ENCODE measurements at places on chromosomes 11 and 22.

- peak; percentile 62 for DNase-seq
Measured at GRCh38 chr11:100574894-100575769, 112.0 kb upstream of the ARHGAP42 start.

DNA sequence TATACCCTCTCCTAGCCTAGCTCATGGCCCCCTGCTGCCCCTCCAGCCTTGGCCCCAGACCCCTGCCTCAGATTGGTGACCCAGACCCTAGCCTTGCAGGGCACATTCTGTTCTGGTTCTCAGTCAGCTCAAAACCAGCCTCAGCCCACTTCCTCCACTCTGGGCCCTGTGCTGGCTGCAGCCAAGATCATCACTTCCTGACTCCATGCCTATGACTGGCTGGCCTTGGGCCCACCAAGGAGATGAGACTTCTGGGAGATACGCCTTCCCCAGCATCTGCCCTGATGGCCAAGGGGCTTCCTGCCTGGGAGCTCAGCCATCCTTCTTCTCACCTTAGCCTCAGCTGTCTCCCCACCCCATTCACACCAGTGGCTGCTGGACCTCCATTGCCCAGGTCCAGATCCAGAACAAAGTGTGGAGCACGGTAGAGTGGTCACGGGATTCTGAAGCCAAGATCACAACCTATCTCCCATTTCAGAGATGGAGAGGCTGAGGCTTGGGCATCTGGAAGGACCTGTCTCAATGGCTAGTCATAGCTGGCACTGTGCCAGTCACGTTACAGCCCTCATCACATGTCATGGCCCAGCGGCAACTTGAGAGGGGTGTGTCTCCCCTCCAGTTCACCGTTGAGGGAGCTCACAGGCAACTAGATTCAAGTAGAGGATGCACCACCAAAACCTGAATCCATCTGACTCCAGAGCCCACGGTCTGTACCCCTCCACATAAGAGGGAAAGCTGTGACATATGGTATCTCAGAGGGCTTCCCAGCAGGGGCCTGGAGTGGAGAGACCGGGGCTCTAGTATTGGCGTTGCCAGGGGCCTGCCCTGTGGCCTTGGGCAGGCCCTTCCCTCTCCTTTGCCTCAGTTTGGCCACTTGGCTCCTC is 43.0 kb upstream of the KLHL35 start:
- peak; percentile 24 for DNase-seq

- DNase-seq: no peak
Measured at GRCh38 chr11:35907648-35908431, 36.0 kb upstream of the LDLRAD3 start.

GRCh38 chr22:23497016-23497885 is 82.8 kb downstream of the IGLL1 start:
- DNase-seq: no peak

- DNase-seq: no peak
Measured at GRCh38 chr11:106017093-106017492, 4.9 kb downstream of the MSANTD4 start.

DNA sequence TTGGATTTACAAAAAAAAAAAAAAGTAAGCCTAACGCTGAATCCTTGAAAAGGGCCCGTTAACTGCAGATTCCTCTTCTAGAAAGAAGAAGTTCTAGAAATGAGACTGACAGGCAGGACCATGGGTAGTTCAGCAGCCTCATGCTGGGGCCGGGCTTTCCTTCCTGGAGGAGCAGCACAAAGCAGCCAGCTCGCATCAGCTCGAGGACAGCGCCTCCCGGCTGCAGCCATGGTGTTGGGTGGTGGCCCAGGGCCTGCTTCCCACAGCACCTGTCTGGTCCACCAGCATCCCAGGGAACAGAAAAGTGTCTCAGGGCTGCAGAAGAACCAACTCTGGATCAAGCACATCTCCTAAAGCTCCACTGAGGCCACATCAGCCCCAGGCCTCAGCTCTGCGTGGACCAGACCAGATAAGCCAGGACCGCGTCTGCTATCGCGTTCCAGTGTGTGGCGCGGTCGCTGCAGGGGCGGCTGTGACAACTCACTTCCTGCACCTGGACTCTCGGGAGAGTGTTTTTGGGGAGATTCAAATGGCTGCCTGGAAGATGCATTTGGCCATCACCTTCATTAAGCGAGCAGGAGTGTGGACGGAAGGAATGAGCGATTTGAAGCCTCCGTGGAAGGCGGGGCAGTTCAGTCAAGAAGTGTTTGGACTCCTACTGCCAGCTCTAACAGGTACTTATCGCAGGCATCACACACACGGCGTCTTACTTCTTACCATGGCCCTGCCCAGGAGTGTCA is 53.5 kb downstream of the MYH9 start:
- no peak for DNase-seq

DNA sequence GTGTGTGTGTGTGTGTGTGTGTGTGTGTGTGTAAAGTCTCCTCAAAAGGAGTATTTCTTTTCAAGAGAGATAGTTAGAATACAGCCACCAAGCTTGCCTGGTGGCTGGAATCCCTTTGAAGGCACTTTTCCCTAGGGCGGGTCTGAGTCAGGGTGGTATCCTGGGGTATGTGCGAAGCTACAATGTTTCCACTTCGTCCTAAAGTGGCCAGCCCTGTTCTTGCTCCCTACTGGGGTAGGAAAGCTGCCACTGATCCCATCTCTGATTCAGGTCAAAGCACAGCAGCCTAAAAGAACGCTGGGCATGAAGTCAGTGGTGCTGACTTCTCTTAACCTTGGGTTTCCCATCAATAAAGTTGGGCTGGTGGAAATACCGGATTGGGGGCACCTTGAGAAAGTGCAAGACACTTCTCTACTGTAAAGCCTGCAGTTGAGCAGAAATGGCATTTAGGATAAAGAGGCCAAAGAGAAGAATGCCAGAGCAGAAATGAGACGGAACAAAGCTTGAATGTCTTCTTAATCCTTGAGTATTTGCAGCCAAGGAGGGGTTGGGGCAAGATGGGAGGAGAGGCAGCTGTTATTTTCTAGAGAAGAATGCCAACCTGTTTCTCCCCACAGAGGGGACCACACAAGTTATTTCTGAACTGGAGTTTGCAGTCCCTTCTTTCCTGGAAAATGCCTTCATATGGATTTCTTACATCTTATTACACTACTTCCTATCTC is 35.3 kb downstream of the ZNRF3 start:
- no peak for DNase-seq

- no peak for DNase-seq
Measured at GRCh38 chr11:19116276-19116970, 545 bp upstream of the ZDHHC13 start.

DNA sequence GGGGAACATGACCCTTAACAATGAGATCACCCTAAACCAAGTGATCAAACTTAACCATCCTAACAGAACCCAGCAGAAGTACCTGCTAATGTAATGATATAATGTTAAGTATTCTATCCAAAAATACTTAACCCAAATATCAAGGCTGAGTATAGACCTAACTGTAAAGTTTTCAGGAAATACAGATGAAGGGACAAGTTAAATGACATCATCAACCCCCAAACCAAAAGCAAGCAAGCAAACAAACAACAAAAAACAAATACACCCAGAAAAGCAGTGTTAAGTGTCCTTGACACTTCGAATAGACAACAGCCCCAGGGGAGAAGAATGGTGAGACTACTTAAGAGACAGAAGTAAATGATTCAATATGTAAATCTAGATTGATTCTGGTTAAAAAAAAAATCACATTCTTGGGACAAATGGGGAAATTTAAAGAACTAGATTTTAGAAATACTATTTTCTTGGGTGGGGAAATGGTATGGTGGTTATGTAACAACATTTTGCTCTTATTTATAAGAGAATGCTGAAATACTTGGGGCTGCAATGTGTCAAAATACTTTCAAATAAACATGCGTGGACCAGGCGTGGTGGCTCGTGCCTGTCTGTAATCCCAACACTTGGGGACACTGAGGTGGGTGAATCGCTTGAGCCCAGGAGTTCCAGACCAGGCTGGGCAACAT is 2.5 kb downstream of the CSTF3 start:
- DNase-seq: no peak

DNA sequence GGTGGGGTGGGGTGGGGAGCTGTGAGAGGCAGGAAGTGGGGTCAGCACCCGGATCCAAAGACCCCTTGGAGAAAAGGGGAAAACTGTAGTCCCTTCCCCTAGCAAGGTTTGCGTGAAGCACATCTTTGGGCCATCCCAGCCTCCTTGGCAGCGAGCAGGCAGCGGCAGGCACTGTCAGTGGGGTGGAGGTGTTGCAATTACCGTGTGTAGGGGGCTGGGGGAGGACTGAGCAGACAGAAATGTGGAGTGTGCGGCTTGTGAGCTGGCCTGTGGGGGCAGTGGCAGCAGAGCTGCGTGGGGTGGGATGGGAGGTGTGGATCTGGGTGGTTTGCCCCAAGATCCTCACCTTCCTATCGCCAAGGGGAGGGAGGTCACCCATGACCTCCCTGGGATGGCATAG is 16.4 kb downstream of the DAGLA start:
- no peak for DNase-seq

DNA sequence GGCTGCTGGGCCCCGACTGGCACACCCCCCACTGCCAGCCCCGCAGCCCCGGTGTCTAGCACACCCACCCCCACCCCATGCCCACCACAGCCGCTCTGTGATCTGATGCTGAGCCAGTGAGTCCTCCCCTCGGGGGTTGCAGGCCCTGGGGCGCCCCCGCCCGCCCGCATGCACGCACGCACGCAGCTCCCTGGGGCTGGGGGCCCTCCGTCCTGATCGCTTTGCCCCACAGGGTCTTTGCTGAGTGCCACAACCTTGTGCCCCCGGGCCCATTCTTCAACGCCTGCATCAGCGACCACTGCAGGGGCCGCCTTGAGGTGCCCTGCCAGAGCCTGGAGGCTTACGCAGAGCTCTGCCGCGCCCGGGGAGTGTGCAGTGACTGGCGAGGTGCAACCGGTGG is 32.3 kb downstream of the MUC5B start:
- DNase-seq: no peak

DNA sequence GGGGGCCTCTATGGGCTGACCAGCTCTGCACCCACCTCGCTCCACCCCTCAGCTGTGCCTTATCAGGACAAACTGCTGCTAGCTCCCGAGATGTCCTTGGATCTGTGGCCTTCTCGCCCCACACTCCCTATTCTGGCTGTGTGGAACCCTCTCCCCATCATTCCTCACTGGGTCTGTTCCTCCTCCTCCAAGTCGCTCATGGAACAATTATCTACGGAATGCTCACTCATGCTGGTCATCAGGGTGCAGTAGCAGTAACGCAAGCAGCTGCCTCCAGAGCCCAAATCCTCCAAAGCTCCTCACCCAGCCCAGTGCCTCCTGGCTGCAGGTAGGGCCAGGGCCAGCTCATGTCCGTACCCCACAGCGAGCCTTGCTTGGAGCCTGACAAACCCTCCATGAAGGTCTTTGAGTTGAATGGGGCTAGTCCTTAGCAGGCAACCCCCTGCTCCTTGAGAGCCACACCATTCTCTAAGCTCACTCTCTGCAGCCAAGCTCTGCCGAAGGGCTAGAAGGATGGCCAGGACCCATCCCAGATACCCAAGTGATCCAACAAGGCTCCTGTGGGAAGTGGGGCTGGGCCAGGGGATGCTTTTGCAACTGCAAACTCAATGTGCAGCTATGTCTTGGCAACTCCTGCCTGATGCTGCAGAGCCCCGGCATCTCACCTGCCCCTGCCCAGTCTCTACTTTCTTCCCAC is 977.8 kb downstream of the TBC1D22A start:
- DNase-seq: no peak

DNA sequence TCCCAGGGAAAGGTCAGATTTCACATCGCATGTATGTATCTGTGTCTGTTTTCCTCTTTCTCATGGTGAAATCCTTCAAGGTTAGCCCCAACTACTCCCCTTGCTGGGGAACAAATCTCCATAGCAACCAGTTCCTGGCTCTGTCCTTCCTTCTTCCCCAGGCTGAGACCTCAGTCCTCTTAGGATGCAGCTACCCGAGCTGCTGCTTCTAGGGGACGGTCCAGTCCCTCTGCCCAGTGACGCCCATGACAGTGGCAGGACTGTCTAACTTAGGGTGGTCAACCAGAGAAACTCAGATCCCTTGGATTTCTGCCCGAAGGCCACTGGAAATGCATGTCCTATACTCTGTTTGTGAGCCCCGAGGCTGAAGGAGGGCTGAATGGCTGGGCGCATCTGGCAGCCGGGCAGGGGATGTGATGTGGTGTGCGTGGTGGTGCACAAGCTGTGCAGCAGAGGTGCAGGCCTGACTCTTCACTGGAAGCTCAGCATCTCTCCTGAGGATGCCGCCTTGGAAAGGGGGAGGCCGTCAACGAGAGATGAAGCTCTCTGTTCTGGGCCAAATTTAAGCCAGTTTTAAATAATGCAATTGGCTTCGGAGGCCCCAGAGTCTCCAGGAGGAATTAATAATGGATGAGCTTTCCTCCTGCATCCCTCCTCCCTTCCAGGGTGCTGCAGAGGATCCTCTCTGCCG is 118.7 kb upstream of the B3GAT1 start:
- DNase-seq: no peak

- peak; percentile 78 for DNase-seq
Measured at GRCh38 chr11:61814247-61814957, 2.4 kb downstream of the FADS1 start.

GRCh38 chr22:35102663-35103062 is 36.7 kb downstream of the ISX start:
- no peak for DNase-seq

GRCh38 chr11:128465531-128465930 is 121.8 kb downstream of the ETS1 start:
- DNase-seq: no peak

DNA sequence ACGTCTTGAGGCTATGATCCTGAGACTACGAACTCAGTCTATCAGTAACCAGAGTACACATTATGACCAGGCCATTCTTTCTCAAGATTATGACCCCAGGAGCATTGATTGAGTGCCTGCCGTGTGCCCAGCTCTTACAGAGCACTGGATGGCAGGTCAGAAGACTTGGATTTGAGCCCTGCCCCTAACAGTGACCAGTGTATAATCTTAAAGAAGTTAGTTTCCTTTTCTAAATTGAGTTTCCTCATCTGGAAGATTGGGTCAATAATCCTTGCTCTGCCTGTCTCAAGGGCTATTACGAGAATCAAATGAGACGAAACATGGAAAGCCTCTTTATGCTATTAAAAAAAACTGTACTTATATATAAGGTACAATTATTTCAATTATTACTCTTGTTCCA is 38.2 kb downstream of the SLCO2B1 start:
- no peak for DNase-seq

- DNase-seq: no peak
Measured at GRCh38 chr11:125157118-125157733, 7.3 kb upstream of the PKNOX2 start.

DNA sequence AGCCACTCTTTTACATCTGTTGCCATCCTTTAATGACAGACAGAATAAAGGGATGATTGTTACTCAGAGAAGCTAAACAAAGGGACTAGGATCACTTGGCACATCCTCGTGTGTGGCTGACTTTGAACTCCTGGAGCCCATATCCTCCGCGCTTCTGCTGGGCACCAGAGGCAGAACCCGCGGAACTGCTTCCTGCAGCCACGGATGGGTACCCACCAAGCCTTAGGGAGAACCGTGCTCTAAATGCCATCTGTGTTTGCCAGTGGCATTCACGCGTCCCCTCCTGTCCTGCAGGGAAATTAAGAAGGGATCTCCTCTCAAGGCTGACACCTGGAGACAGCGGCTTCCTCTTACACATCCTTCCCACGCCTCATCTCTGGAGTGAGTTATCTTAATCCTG is 294.4 kb downstream of the NTM start:
- DNase-seq: peak; percentile 79
